ENCODE measurements at places on chromosomes 1 and 21. TPM values are rescaled to one million over a fixed set of nuclear protein-coding genes. Genes with fewer than 3 reads are reported as not detected.

The NIPAL3 gene
- total RNA-seq, result 9.2 TPM

The FCRL2 gene
- total RNA-seq, result not detected

- peak within 1 kb of the TSS; percentile 77 for H3K27ac ChIP-seq
- DNase-seq, result peak; percentile 51
- peak within 1 kb of the TSS; percentile 58 for H3K4me3 ChIP-seq
- H3K36me3 ChIP-seq, result no peaks in the 10 kb centered on the region
Observed at GRCh38 chr1:32538887-32539583, at the start of gene ZBTB8A. TSS of gene ZBTB8A (plus strand) at chr1:32539427. CDS start at chr1:32592932, 53,505 bp downstream.

The RUNX3 gene
- 1.1 TPM for total RNA-seq

GRCh38 chr1:116690396-116690848 lies 22.9 kb upstream of the IGSF3 start:
- peaks cover 10% of the 10 kb centered on the region for H3K4me1 ChIP-seq
- no peaks in the 10 kb centered on the region for H3K27me3 ChIP-seq
- DNase-seq, result no peak
- H3K4me3 ChIP-seq, result no peak overlapping the region
- H3K36me3 ChIP-seq, result no peaks in the 10 kb centered on the region

The UBE2Q1 gene
- total RNA-seq, result 92.2 TPM

DNA sequence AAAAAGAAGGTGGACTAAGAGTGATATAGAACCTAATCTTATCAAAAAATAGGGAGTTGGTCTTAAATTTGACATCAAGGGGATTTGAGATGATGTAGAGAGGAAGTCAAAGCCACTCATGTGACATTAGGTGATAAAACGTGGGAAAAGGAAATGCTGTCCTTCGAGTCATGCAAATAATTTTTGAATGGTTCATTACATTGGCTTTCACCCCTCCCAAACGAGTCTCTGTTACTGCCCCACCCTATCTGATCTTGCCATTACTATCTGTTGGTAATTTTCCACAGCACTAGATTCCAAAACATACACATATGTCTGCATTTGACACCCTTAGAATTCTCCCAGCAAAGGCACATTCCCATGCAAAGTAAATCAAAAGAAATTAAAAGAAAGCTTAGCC lies 531.1 kb upstream of the ADAMTS5 start:
- no peak for DNase-seq
- H3K27ac ChIP-seq, result no peak overlapping the region
- no peaks in the 10 kb centered on the region for H3K27me3 ChIP-seq
- H3K36me3 ChIP-seq, result no peaks in the 10 kb centered on the region

GRCh38 chr1:31814041-31814511 lies 1.7 kb downstream of the SPOCD1 start:
- no peak for DNase-seq
- H3K4me3 ChIP-seq, result no peak overlapping the region
- H3K4me1 ChIP-seq, result no peaks in the 10 kb centered on the region
- H3K27me3 ChIP-seq, result no peaks in the 10 kb centered on the region
- H3K36me3 ChIP-seq, result no peaks in the 10 kb centered on the region

GRCh38 chr1:111963985-111964738 lies 25.3 kb downstream of the KCND3 start:
- no peaks in the 10 kb centered on the region for H3K27me3 ChIP-seq
- H3K36me3 ChIP-seq, result no peaks in the 10 kb centered on the region
- no peak overlapping the region for H3K4me3 ChIP-seq
- no peaks in the 10 kb centered on the region for H3K4me1 ChIP-seq

DNA sequence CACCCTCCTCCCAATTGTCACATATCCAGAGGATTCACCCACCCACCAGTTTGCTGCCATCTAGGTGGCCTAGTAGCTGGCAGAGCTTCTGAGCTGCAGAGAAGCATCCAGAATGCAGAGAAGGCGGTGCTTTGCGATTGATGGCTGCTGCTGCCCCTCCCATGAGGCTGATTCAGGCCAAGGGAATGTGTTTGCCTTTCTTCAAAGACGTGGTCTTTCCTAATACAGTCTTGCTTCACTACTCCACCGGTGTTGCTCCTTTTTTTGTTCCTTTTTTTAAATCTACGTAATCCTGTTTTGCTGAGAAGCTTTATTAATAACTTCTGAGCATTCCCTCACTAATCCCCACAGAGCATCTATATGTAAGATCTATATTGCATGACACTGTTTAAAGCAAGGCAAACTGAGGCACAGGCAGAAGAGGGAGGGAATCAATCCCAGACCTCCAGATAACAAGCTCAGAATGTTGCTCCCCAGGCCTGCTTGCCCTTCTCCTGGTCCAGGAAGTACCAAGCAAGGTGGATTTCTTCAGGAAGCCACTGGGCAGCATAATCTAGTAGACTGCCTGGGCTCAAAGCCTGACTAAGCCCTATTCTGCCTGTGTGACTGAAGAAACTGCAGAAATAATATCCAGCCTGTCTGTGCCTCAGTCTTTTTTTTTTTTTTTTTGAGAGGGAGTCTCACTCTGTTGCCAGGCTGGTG lies 275.5 kb upstream of the FMN2 start:
- peak; percentile 77 for DNase-seq
- H3K27ac ChIP-seq, result peak overlapping the region; percentile 79
- H3K36me3 ChIP-seq, result no peaks in the 10 kb centered on the region
- H3K4me3 ChIP-seq, result no peak overlapping the region
- no peaks in the 10 kb centered on the region for H3K27me3 ChIP-seq

DNA sequence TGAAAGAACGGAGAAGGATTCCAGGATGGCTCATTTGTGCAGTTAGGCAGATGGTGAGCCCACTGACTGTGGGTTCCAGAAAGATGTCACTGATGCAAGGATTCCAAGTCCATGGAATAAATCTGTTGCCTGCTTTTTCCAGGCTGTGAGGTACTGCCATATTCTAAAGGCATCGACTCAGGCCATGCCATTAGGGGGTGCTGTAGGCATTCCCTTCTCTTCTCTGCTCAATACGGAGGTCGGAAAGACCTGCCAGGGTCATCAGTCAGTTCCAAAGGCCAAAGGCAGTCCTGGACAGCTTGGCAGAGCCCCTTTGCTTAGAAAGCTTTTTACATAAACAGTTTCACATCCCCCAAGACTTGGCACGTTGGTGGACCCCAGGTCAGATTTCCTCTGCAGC lies 31.7 kb upstream of the TMEM125 start:
- H3K27me3 ChIP-seq, result no peaks in the 10 kb centered on the region
- H3K4me3 ChIP-seq, result no peak overlapping the region
- no peak overlapping the region for H3K27ac ChIP-seq
- H3K36me3 ChIP-seq, result no peaks in the 10 kb centered on the region

- H3K27me3 ChIP-seq, result no peaks in the 10 kb centered on the region
- H3K27ac ChIP-seq, result no peak overlapping the region
- H3K4me1 ChIP-seq, result no peaks in the 10 kb centered on the region
- H3K36me3 ChIP-seq, result no peaks in the 10 kb centered on the region
Observed at GRCh38 chr1:81799939-81800694, 617 bp upstream of the ADGRL2 start.
